Neural crest cell (in vitro differentiated cells): ENCODE measurements at places on chromosomes 3 and 15.

- DNase-seq = no peak
Observed at GRCh38 chr3:76436894-76437293, 603.0 kb upstream of the ROBO2 start.

- no peak for DNase-seq
Observed at GRCh38 chr15:101647251-101647650, 4.9 kb downstream of the TM2D3 start.

DNA sequence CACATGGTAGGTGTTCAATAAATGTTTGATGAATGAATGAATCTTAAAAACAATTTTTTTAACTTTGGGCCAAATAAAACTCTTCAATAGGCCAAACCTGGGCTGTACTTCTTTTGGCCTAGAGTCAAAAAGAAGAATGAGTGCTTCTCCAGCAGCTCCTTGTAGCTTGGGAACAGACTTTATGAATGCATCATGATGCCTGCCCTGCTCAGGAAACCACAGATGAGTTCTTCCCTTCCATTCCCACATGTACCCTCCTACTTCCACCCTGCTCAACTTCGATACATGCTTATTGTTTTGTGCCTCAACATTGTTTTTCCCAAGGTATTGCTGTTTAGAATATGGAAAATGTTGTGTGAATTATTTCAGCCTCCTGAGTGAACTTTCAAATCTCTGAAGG lies 87.0 kb downstream of the FILIP1L start:
- DNase-seq = no peak

- DNase-seq = no peak
Observed at GRCh38 chr3:58924578-58924977, 125.2 kb downstream of the CFAP20DC start.

- DNase-seq = no peak
Observed at GRCh38 chr15:81981908-81982307, 63.9 kb downstream of the MEX3B start.

GRCh38 chr3:100402256-100402655 lies 917 bp downstream of the LNP1 start:
- no peak for DNase-seq

- no peak for DNase-seq
Observed at GRCh38 chr15:61796056-61796455, 264.2 kb downstream of the VPS13C start.

DNA sequence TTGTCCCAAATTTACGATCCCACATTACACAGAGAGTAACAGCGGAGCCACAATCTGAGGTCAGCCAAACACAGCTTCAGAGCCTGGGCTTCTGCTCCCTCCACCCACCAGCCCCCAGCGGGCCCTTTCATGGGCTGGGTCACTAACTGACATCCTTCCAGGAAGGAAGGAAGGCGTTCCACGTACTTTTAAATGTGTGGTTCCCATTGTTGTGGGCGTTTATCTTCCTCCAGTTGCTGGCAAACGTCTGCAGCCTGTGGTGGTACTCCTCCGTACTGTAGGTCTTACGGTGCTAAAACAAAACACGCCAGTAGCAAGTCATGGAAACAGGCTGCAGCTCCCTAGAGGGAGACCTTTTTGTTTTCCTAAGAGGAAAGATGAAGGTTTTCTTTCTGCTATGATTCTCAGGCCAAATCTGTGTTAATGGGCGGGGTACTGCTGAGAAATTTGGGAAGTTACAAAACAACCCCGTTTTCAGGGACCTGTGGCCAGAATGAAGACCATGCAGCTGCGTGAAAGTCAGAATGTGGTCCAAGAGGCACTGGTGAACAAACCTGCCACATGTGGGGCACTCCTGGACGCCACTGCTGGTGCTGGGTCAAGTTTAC lies 7.6 kb downstream of the CTSH start:
- DNase-seq = no peak

DNA sequence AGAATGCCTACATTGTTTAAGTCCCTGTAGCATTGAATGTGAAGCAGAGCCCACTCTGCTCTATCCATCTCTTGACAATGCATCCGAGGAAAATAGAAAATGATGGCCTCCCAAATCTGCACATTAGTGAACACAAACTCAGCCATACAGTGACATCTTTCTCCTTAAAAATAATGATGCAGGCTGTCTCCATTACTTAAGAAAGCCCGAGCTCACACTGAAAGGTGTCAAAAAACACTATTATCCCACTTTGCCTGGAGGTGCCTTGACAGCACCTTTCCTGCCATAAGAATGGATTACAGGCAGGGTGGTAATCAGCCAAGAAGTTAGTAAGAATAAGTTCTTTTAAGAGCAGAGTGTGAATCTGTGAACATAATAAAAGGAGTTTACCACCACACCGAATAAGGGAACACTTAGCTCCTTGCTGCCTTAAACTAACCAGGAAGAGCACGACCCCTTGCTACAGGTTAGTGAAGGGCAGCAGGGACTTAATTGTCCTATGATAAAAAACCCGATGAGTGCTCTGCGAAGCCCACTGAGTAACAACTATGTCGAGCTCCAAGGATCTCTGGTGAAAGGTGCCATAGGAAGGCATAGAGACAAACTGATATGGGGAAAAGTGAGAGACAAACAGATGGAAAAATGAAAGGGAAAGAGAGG lies 123.2 kb upstream of the TUSC7 start:
- no peak for DNase-seq

GRCh38 chr3:127779747-127780146 lies 42.6 kb downstream of the MGLL start:
- DNase-seq = no peak

GRCh38 chr3:114223143-114223542 lies 14.2 kb downstream of the ZNF80 start:
- DNase-seq = no peak

DNA sequence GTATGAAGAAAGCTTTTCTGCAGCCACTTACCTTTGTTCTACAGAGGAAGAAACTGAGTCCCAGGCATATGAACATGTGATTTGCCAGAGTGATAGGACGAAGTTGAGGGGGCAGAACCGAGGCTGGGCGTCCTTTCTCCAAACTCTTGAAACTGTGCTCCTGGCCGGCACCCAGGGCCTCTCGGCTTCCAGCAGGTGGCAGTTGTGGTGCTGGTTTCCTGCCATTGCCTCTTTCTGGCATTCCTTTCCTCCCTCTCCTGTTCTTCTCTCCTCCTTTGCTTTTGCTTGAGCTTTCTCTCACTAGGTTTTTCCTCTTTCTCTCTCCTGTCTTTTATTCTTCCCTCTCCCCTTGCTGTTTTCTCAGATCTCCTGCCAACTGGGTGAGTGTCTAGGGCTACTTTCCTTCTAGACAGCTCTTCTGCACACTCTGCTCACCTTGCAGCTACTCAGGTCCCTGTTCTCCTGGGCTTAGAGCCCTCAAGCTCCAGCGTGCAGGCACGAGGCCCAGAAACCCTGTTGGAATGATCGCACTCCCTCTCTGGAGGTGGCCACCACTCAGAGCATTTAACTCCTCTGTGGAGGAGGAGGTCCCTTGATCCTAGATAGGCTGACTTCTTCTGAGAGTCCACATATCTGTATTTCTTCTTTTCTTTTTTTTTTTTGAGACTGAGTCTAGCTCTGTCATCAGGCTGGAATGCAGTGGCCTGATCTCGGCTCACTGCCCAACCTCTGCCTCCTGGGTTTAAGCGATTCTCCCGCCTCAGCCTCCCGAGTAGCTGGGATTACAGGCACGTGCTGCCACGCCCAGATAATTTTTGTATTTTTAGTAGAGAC lies 26.2 kb downstream of the TRAK1 start:
- no peak for DNase-seq

- no peak for DNase-seq
Observed at GRCh38 chr3:38165722-38166387, 518 bp downstream of the OXSR1 start.

- no peak for DNase-seq
Observed at GRCh38 chr3:16084887-16085286, 89.6 kb upstream of the GALNT15 start.

DNA sequence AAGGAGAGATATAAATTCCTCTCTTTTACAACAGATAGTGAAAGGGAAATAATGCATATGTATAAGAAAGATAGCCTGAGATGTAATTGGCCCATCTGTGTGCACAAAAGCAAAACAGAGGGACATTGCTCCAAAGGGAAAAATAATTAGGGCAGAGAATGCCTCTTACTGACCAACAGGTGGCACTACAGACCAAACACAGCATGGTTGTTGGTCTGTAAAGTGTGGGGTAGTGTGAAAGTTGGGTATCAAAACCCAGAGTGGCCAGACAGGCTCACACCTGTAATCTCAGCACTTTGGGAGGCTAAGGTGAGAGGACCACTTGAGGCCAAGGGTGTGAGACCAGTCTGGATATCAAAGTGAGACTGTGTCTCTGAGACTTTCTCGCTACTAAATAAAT lies 4.5 kb upstream of the TLNRD1 start:
- DNase-seq = no peak

DNA sequence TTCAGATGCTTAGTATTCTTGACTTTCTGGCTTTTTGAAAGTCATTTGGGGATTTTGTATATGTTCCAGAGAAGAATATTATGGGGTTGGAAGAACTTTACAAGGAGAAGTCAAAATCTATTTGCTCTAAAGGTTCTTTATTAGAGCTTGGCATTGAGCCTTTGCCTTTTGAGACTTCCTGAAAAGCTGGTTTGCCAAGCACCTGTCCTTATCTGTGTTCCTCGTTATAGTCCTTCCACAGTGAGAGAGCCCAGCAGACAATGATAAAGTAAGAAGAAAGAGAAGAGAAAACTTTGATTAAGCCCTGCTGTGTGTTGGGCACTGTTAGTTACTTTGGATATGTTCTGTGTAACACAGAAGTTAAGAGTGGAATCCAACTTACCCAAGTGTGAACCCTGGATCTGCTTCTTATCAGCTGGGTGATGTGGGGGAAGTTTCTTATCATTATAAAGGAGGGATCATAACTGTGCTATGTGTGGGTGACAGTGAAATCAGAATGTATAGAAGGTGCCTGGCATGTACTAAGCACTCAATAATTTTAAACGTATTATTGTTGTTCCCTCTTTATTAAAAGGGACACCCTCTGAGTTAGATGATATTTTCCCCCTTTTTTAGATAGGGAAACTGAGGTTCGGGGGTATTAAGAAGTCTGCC lies 44.3 kb upstream of the POLR2M start:
- no peak for DNase-seq

- no peak for DNase-seq
Observed at GRCh38 chr3:150472421-150472820, 64.3 kb downstream of the TSC22D2 start.

DNA sequence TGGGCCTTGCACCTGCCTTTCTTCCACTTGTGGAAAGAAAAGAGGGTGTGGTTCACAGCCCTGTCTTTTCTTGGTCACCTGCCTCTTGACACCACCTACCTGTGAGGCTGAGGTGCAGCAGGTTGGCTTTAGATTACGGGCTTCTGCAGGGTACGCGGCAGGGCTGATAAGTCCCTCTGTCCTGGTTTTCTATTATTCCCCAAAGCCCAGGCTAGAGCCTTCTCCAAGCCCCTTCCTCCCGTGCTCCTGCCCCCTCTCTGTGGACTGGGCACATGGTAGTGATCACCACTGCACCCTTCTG lies 44.8 kb upstream of the HACD2 start:
- DNase-seq = no peak

GRCh38 chr3:108001457-108001856 lies 89.4 kb downstream of the CD47 start:
- no peak for DNase-seq

GRCh38 chr3:179948740-179949139 lies 88.0 kb downstream of the PEX5L start:
- no peak for DNase-seq

- DNase-seq = no peak
Observed at GRCh38 chr15:29135309-29135657, 134.3 kb downstream of the NSMCE3 start.

GRCh38 chr15:73709686-73710085 lies 25.5 kb downstream of the CD276 start:
- no peak for DNase-seq

- DNase-seq = no peak
Observed at GRCh38 chr15:76982756-76983155, 12.2 kb upstream of the PSTPIP1 start.

DNA sequence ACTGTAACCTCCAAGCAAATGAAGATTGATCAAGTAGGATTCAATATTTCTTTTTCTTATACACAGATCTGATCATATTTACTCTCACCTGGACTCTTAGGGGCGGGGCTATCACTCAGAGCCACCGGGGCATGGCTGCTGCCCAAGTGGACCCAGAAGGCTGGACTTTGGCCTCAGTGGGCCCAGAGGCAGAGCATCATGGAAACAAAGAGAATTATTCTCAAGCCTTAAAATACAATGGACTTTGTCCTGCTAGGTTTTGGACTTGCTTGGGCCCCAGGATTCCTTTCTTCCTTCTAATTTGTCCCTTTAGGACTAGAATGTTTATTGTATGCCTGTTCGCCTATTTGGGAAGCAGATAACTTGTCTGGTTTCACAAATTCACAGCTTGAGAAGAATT lies 85.1 kb downstream of the SUCLG2 start:
- DNase-seq = no peak

GRCh38 chr3:189655617-189656016 lies 24.4 kb downstream of the TP63 start:
- no peak for DNase-seq

DNA sequence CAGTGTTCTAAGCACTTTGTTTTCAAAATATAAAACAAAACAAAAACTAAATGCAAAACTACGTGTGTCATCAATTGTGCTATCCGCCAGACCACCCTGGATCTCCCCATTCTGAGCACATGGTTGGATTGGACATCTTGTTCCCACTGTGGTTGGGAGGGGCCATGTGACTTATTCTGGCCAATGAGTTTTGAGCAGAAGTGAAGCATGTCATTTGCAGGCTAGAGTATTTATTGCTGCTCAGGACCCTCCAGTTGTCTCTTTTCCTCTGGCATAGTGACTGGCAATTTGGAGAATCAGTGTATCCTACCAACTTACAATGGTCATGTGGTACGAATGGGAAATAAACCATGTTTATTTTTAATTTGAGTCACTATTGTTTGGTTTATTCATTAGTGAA lies 70.2 kb upstream of the ST8SIA2 start:
- DNase-seq = no peak

DNA sequence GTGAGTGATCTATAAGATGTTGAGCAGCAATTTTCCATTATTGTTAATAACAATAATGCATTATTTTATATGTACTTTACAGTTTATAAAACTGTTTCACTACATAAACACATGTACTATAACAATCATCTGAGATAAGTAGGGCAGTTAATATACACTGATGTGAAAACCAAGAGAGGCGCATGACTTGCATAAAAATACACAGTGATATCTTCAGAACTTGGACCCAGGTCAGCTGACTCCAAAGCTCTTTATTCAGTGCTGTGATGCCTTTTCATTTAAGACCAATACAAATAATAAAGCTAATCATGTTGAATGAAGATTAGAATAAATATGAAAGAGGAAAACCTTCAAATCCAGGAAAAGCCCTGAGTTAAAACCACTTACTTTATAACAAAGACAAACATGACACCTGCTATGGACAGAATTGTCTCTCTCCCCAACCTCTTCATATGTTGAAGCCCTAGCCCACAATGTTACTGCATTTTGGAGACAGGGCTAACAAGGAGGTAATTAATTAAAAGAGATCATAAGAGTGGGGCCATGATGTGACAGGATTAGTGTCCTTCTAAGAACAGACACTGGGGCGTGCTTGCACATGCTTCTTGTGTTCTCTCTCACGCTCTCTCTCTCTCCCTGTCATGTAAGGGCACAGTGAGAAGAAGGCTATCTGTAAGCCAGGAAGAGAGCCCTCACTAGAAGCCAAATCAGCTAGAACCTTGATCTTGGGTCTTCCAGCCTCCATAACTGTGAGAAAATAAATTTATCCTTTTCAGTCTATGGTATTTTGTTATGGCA lies 55.8 kb upstream of the TSPAN3 start:
- DNase-seq = no peak

- DNase-seq = no peak
Observed at GRCh38 chr3:125386811-125387210, 11.7 kb upstream of the ZNF148 start.

- no peak for DNase-seq
Observed at GRCh38 chr3:140447136-140447535, 230.7 kb upstream of the TRIM42 start.
